ENCODE measurements at places on chromosomes 3 and 15.

DNA sequence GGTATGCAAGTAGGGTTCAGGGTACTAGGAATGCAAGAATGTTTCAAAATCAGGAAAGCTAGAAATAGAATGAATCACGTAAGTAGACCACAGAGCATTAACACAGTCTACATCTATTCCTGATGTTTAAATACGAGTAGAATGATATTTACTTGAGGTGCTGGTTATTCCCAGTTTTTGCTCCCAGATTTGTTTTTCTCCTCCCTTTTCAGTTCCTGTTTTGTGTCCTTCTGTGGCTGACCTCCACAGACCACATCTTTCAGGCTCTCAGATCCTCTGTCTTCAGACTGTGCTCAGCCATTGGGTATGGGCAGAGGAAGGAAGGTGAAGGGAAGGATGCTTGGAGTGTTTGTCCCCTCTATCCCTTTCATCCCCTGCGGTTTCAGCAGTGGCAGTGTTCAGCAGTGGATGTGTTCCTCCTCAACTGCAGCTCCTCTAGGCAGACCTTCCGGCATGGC is 276.6 kb downstream of the ZNF621 start:
- no peak for DNase-seq

- DNase-seq, result no peak
Observed at GRCh38 chr3:4438296-4438695, 28.8 kb downstream of the SUMF1 start.

DNA sequence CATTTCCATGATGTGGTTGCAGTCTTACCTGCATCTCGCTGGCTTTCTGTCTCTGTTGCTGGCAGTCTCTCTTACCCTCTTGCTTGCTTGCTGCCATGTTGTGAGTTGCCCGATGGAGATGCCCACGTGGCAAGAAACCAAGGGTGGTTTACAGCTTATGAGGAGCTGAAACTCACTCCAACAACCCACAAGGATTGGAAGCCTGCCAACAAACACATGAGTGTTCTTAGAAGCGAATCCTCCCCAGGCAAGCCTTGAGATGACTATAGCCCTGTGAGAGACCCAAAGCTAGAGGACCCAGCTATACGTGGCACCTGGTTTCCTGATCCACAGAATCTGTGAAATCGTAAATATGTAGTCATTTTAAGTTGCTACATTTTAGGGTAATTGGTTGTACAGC is 490.9 kb upstream of the ADAMTS9 start:
- no peak for DNase-seq

- DNase-seq, result no peak
Observed at GRCh38 chr3:30007668-30008067, 598.7 kb upstream of the TGFBR2 start.

GRCh38 chr3:31648286-31648968 is 115.7 kb downstream of the STT3B start:
- DNase-seq, result no peak

DNA sequence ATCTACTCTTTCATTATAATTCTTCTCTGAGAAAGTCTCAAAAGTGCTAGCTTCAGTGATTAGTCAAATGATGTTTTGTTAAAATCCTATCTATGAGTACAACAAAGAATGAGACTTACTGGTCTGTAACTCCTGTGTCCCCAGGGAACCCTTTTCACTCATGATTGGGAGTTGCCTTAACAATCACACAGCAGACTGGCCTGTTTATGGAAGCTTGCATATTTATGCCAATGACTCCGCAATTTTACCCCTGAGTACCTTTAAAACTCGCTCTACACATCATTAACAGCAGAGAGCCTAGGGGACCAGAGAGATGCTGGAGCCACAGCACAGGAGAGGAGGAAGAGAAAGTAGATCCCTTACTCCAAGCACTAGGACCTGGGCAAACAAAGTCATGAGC is 628.1 kb downstream of the IGSF11 start:
- no peak for DNase-seq

GRCh38 chr3:52798376-52798977 is 3.9 kb downstream of the ITIH3 start:
- DNase-seq, result no peak

- DNase-seq, result no peak
Observed at GRCh38 chr3:51304230-51304629, 80.9 kb upstream of the MANF start.

GRCh38 chr3:108042300-108042699 is 48.5 kb downstream of the CD47 start:
- DNase-seq, result no peak

DNA sequence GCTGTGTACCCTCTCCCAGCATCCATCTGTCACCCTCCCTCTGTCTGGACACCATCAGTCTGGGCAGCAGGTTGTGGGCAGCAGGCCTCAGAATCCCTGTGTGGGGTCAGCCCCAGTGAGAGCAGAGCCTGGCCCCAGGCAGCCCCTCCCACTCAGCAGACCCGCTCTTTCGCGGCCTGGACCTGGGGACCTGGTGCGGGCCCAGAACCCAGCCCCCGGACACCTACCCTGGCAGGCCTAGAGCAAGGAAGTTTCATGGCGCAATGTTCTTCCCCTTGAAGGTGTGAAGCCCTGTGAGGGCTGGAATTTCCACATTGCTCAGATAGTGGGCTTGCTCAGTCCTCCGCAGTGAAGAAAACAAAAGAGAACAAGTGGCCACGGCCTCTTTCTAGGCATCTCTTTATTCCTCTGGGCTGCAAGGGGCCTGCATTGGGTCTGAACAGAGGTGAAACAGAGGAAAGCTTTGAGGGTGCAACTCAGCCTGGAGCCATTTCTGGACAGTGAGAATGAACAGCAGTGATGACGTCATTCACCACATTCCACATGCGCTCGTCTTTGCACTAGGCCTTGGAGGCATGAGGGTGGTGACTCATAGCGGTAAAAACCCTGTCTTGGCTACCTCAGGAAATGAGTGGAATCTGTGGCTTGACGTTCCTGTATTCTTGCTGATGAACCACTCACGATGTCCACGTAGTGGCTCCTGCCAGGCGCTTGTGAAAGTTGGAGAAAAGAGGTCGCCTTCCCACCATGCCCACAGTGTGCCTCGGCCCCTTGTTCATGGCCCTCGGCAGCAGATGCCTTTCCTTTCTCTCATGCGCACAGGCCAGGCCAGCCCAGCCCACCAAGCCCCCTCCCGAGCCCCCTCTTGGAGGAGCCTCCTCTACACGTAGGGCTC is 66.1 kb downstream of the SLC30A4 start:
- peak; percentile 62 for DNase-seq

- DNase-seq, result no peak
Observed at GRCh38 chr15:65305776-65306175, 1.3 kb downstream of the RNU5B-1 start.

GRCh38 chr3:6220447-6220846 is 640.5 kb upstream of the GRM7 start:
- no peak for DNase-seq

- no peak for DNase-seq
Observed at GRCh38 chr15:70262171-70262570, 164.5 kb upstream of the TLE3 start.

GRCh38 chr3:155560594-155560993 is 184.3 kb downstream of the PLCH1 start:
- no peak for DNase-seq

DNA sequence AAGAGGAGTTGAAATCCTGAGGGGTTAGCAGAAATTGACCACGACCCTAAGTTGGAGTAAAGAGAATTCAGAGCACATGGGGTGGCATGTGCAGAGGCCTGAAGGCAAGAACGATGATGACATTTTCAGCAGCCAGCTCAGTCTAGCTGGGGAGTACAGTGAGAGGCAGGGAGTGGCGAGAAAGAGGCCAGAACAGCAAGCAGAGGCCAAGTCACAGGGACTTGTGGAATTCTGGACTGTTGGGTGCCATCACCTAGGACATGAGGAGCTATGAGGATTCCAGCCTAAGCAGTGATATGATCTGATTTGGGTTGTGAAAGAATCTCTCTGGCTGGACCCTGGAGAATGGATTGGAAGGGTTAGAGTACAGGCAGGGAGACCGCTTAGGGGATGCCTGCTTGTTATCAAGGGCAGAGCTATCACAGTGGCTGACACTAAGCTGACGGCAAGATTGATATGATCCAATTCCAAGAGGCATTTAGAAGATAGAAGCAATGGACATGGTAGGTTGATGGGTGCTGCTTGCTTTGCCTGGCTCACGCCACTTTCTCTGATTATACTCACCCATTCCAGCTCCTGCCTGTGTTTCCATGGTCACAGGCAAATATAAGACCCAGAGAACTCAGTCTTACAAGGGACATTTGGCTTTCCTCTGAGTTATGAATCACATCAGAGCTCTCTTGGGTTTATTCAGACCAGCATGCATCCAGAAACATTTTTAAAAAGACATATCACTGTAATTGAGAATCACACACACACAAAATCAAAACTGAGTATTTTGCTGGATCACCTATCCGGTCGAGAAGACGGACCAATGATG is 66.4 kb downstream of the LRTM1 start:
- no peak for DNase-seq

DNA sequence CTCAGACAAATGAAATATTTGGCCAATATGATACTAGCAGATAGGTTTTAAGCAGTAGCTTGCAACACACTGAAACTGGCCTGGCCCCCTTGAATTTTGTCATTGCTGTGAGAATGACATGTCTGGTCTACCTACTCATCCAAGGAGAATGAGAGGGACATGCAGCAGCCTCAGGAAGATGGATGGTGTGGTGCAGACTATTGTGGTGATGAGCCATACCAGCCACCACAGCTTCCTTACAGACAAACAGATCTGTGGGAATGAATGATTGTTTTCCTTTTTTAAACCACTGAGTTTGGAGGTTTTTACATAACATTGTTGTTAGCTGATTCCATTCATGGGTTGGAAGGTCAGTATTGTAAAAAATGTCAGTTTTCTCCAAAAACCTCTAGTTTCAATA is 133.7 kb upstream of the POU1F1 start:
- no peak for DNase-seq

DNA sequence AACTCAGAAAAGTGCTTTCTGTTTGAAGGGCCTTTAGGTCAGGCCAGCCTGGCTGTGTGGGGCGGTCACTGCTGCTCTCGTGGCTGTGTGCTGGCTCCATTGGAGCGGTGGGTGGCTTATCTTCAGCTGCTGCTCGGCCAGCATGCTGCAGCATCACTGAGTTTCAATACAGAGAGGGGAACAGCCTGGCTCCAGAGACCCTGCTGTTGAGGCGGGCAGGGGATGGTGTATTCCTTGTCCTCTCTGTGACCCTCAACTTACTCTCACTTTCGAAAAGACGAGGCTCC is 248.5 kb upstream of the ONECUT1 start:
- DNase-seq, result no peak

- DNase-seq, result no peak
Observed at GRCh38 chr3:24123596-24123995, 178.5 kb downstream of the NR1D2 start.

DNA sequence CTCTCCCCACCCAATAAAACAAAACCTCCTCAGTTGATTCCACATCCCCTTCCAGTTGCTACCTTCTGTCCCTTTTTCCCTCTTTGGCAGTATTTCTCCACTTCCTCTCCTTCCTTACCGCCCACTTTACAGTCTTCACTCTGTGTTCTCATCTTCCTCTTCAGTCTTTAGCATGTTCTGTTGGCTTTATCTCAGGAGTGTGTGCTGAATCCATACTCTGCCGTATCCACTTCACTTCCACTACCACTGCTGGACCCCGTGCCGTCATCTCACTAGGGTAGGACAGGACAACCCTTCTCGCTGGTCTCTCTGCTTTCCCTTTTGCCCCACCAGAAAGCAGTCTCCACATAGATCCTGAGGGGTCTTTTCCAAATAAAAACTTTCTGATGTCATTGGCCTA is 74.3 kb downstream of the FNDC3B start:
- DNase-seq, result no peak

DNA sequence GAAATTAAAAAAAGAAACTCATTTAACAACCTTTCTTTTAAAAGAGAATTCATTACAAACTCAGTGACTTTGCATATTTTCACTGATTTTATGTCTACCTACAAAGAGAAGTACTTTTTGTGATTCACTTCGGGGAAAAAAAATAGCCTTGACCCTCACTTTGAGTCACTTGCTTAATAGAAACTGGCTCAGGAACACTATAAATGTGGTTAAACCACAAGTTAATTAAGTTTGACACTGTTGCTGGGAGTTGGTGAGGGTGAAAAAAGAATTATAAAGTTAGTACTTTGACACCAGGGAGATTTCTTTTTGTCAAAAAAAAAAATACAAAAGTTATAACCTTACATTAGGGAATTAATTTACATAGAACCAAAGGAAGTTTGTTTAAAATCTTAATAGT is 810.9 kb downstream of the NR2F2 start:
- no peak for DNase-seq

- DNase-seq, result no peak
Observed at GRCh38 chr3:37477711-37478487, 303.5 kb upstream of the LRRFIP2 start.

DNA sequence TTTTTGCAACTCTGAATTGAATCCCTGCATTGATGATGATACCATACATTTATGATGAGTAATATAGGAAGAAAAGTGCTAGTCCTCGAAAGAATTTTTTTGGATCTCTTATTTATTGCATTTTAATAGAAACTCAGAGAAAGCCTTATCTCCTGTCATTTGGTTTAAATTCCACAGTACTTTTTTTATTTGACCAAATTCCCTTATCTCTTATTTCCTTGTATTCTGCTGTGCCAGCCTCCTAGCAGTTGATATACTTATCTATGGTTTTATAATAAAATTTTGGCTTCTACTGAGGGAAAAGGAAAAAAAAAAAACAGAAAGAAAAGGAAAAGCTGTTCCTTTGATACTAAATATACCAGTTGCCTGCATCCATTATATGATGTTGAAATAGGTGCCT is 535.1 kb upstream of the NR2F2 start:
- no peak for DNase-seq

- DNase-seq, result no peak
Observed at GRCh38 chr3:38588995-38589937, 60.2 kb downstream of the SCN5A start.

DNA sequence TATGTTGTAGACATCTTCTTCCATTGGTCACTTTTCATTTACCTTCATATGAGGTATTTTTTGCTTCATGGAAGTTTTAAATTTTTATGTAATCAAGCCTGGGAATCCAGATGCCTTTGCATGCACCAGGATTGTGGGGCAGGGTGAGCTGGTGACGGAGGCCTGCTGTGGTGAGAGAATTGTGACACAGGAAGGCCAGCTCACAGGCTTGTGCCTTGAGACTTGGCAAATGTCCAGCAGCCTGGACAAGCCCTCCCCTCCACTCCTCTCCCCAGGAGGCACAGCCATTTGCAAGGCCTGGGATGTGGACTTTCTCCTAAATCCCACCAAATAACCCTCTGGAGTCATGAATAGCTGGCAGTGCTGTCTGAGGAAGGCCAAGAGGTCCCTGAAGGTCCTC is 67.4 kb downstream of the RHCG start:
- no peak for DNase-seq
